Omental fat pad (tissue), 4 donors: ENCODE measurements at places on chromosomes 2 and 18.

DNA sequence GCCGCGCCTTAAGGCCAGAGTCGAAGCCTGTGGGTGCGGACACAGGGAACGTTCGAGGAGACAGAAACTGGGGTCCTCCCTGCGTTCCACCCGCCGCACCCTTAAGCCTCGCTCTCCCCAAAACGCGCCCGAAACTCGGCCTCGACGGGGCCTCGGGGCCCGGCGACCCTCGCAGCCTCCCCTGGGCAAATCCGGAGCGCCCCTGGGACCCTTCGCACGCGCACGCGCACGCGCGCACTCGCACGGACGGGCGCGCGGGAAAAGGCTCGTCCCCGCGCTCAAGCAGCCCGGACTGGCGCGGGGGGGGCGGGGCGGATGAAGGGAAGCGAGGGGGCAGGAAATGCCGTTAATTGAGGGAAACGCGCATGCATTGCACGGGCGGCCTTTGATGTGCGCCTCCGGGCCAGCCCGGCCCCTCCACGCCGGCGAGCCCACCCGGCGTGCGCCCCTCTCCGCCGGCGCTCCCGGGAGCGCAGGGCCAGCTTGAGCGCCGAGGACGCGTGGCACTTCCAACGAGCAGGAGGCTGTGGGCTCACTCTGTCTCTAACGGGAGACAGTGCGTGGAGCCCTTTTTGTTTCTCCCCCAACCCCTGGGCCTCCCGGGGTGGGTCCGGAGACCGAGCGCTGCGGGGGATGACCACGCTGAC is 5.4 kb upstream of the SALL3 start:
- DNase-seq: no peak

DNA sequence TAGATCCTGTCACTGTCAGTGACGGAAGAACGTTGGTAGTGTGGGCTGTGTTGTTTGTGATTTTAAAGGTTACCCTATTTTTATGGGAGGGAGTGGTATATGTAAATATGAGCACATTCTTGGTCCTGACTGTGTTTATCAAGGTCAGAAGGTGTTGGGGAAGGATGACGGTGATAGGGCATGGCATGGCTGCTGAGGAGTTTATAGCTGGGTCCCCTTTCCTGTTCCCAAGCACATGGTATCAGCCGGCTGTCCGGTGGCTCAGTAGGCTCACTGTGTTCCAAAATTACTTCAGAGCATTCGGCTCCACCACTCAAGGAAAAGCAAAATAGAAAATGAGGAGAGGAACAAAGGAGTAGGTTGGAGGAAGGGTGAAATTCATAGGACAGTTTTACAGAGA is 28.6 kb downstream of the IRS1 start:
- no peak for DNase-seq

GRCh38 chr2:238396663-238397062 is 30.1 kb upstream of the ASB1 start:
- DNase-seq: no peak

- no peak for DNase-seq
These were observed 61.8 kb upstream of the ARL4C start for GRCh38 chr2:234558642-234559041.

- no peak for DNase-seq
These were observed 17.5 kb downstream of the SMAD2 start for GRCh38 chr18:47912794-47913585.

- no peak for DNase-seq
These were observed 183.1 kb upstream of the HNRNPA3 start for GRCh38 chr2:177029501-177029900.

DNA sequence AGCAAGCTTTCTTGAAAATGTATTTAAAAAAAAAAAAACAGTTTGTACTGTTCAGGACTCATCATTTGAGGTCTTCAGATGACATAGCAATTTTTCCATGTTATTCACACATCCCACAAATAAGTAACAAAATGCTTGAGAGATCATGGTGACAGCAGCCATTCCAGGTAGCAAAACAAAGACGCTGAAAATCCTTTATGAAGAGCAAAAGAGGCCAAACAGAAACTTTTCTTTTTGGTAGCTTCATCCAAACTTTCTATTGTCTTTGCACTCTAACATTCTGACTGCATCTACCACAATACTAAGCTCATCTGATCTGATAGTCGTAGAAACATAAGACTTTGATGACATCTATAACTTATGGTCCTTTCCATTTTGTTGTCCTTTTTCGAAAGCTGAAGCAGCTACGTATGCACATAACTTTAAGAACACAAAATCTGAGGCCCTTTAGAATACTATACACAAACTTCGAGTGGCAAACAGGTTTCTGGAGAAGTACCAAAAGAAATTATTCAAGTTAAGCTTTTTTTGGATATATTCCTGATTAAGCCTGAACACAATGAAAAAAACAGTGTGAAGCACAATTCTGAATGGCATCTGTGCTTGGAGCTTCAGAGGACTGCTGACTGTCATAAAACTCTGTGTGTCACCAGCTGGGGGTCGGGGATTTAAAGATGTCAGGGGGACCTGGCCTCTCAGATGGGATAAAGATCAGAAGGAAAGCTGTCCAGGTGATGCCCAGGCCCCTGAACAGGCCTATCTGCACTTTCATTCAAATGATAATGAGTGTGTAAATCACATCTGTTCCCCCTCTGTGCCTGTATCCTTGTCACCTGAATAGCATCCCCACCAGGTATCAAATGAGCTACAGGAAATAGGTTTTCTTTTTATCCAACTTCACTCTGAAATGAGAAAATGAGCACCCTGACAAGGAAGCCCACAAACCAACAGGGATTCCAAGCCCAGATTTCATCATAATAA is 75.8 kb downstream of the ZEB2 start:
- no peak for DNase-seq

GRCh38 chr2:25018681-25019080 is 23.2 kb upstream of the EFR3B start:
- no peak for DNase-seq

- DNase-seq: no peak
These were observed 83.6 kb downstream of the FARSB start for GRCh38 chr2:222572264-222572721.

- no peak for DNase-seq
These were observed 805 bp downstream of the SNORC start for GRCh38 chr2:232870766-232871371.

DNA sequence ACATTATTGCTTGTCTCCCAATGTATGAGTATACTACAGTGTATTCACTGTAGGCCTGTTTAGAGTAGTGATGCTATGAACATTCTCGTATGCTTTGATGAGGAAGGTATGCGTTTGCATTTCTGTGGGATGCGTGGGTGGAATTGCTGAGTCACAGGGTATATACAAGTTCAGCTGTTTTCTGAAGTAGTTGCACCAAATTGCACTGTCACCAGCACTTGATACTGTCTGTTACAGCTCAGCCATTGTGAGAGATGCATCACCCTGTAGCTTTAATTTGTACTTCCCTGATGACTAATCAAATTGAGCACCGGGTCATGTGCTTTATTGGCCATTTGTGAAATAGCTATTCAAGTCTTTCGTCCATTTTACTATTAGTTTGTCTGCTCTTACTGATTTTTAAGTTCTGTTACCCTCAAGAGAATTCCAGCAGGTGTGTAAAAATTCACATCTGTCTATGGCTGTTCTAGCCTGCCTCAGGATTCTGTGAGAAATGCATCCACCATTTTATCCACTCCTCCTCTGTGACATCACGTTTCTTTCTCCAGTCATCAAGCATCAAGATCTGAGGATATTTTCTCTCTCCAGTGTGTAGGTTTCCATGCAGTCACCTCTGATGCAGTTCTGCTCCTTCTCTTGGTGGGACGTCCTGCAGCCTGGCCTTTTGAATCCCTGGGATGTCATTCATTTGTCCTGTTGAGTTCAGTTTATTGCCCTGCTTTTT is 72.5 kb downstream of the DGKD start:
- no peak for DNase-seq

GRCh38 chr2:106129592-106129991 is 64.5 kb downstream of the UXS1 start:
- DNase-seq: no peak

- no peak for DNase-seq
These were observed 221.9 kb downstream of the DYM start for GRCh38 chr18:49238433-49239042.

- no peak for DNase-seq
These were observed 7.1 kb downstream of the CKAP2L start for GRCh38 chr2:112757265-112757664.

- DNase-seq: no peak
These were observed 650.6 kb downstream of the SATB2 start for GRCh38 chr2:198807131-198807530.

DNA sequence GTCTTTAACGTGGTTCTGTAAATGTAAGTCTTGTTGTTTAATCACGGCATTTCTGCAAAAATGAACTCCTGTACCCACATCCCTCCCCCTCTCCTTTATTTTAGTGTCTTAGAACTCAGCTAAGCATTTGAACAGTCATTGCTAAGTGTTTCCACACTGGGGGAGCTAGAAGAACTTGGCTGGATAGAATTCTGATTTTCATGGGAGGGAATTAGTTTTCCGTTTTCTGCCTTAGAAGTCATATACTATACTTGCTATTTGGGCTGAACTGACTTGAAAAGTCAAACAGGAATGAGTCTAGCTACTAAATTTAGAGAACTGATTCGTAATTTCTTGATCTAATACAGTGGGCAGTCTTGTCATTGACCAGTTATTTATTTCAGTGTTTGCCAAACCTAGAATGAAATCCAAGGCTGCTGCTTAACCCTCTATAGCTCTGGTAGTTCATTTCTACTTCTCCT is 61.1 kb downstream of the FMNL2 start:
- DNase-seq: no peak

- no peak for DNase-seq
These were observed 215.1 kb upstream of the TRIB2 start for GRCh38 chr2:12501469-12502158.

DNA sequence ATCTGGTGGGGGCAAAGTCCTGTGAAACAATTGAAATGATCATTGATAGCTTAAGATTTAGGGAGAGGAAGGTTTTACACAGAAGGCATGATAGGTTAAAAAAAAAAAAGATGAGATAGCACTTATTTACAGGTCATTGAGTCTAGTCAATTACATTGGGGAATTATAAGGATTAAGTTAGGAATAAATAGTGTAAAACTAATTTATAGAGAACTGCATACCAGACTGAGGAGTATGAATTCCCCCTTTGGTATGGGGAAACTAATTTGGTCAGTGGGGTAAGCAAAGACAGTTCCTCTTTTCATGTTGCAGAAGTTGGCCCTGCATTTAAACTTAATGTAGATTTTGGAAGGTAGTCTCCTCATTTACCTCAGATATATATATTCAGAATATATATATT is 10.8 kb downstream of the GLS start:
- DNase-seq: no peak

GRCh38 chr2:197805715-197806633 is 1.6 kb downstream of the PLCL1 start:
- DNase-seq: no peak

DNA sequence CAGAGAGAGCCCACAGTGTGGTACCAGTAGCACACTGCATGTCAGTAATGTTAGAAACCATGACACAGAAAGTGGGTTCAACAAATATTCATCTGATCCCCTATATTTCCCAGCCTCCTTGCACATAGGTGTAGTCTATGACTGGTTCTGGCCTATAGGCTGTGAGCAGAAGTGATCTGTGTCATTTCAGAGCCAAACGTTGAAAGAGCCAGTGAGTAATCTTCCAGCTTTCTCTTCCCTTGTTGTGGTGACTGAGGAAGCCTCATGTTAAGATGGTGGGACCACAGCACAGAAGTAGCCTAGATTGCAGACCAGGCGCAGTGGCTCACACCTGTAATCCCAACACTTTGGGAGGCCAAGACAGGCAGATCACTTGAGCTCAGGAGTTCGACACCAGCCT is 4.1 kb downstream of the TMEM237 start:
- DNase-seq: no peak

- DNase-seq: no peak
These were observed 53.8 kb upstream of the ALPP start for GRCh38 chr2:232324778-232325177.

DNA sequence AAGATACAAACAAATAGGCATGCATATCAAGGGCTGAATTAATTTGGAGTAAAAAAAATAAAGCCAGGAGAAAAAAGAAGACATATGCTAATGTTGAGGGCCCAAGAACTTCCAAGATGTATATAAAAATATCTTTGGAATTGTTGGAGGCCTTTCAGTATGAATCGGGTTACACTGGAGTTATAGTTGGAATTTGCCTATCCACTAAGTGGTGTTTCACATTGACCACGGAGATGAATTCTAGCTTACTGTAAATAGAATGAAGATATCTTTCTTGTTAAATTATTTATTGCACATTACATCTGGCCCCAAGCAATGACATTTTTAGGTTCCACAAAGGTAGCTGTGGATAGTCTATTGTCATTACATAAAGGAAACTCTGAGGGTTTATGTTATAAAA is 38.5 kb upstream of the TRIB2 start:
- no peak for DNase-seq

GRCh38 chr2:98902209-98903063 is 33.6 kb downstream of the CRACDL start:
- DNase-seq: no peak

- DNase-seq: no peak
These were observed 11.7 kb downstream of the PROC start for GRCh38 chr2:127429844-127430425.

DNA sequence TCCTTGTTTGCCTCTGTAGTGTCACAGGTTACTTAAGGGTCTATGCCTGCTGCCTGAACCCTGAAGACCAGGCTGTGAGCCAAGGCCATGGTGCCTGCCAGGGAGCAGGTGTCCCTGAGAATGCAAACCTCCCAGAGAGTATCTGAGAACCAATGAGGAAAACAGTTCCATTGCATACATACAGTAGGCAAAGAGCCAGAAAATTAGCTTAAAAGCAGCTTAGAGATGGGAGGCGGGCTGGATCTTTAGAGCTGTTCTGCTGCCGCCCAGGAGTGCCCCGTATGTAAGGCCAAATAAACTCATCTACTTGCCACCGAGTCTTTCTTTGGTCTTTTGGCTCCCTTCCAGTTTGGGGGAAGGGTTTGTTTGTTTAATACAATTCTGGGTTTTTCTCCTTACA is 327.9 kb downstream of the CLIP4 start:
- no peak for DNase-seq

DNA sequence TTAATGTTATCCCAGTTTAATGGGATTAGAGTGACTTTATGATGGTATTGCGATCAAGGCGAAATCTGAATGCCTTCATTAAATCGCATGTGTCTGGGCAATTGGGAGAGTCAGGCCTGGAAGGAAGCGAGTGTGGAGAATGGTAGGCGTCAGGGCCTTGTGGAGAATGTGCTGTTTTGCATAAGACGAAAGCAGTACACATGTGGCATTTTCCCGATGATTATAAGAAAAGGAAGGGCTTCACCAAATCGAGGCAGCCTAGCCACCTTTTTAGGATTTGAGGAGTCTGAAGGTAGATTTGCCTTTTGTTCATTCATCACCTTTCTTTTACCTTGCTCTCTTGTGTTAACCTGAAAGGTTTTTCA is 1.0 kb downstream of the ZNF532 start:
- DNase-seq: no peak

- no peak for DNase-seq
These were observed 190.5 kb downstream of the LOXHD1 start for GRCh38 chr18:46466234-46467160.

- no peak for DNase-seq
These were observed 1115.2 kb downstream of the TDRD15 start for GRCh38 chr2:22238967-22239366.
